Ascending aorta (tissue), 2 donors: ENCODE measurements at places on chromosomes 1 and 21.

DNA sequence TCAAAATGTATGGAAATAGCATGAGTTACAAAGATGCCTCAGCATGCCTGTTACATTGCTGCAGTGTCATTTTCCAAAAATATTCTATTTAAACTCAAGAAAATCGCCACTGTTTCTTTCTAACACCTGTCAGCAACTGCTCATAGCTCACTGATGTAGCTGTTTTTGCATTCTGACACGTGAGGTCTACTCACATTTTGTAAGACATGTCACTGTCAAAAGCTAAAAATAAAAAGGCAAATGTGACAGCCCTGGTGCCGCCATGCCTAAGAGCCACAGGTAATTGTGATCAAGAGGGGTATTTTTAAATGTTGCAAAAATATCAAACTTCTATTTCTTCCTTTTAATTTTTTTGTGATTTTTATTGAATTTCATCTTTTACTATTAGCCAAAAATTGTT lies 556.2 kb upstream of the TMPRSS15 start:
- H3K27ac ChIP-seq, result no peak overlapping the region
- H3K4me1 ChIP-seq, result no peaks in the 10 kb centered on the region
- H3K4me3 ChIP-seq, result no peak overlapping the region
- H3K36me3 ChIP-seq, result no peaks in the 10 kb centered on the region
- no peaks in the 10 kb centered on the region for H3K27me3 ChIP-seq

GRCh38 chr1:38210021-38210894 lies 163.7 kb upstream of the POU3F1 start:
- H3K4me1 ChIP-seq, result no peaks in the 10 kb centered on the region
- no peak for DNase-seq
- no peaks in the 10 kb centered on the region for H3K36me3 ChIP-seq

DNA sequence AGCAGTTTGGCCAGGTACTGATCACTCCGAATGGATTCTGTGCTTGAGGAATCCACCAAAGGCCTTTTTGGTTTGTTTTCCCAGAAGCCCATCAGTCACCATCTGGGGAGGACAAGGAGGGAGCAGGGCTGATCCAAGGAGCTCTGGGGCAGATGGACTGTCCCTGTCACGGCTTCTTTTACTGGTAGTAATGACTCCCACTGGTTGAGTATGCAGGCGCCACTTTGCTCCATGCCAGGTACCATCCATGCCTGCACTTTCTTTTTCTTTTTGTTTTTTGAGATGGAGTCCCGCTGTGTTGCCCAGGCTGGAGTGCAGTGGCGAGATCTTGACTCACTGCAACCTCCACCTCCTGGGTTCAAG lies 101.7 kb downstream of the UBIAD1 start:
- H3K4me3 ChIP-seq, result no peak overlapping the region
- no peak overlapping the region for H3K27ac ChIP-seq
- H3K4me1 ChIP-seq, result no peaks in the 10 kb centered on the region
- no peak for DNase-seq
- H3K27me3 ChIP-seq, result no peaks in the 10 kb centered on the region

GRCh38 chr1:12513181-12513580 lies 104.8 kb downstream of the DHRS3 start:
- peaks cover 7% of the 10 kb centered on the region for H3K36me3 ChIP-seq
- H3K4me1 ChIP-seq, result peaks cover 7% of the 10 kb centered on the region
- no peak overlapping the region for H3K27ac ChIP-seq
- H3K4me3 ChIP-seq, result no peak overlapping the region
- no peak for DNase-seq

DNA sequence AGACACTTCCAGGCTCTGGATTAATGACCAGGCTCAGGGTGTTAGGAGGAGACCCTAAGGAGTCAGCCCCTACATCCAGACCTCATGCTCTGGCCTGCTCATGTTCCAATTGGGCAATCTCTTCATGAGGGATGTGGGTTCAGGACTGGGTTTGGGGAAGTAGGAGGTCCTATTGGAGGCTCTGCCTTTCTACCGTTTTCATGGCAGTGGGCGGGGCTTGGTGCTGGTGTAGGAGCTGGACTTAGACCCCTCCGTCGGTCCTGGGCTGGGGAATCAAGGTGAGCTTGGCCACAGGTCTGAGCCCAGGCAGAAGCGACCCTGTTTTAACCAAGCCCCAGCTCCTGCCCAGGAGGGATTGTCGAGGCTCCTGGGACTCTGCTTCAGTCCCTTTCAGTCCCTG lies 123.4 kb downstream of the PRDM16 start:
- peaks cover 91% of the 10 kb centered on the region for H3K4me1 ChIP-seq
- no peaks in the 10 kb centered on the region for H3K36me3 ChIP-seq
- H3K27ac ChIP-seq, result peak overlapping the region; percentile 99
- no peak overlapping the region for H3K4me3 ChIP-seq
- no peaks in the 10 kb centered on the region for H3K27me3 ChIP-seq
- DNase-seq, result no peak

GRCh38 chr1:44423591-44424537 lies 18.8 kb downstream of the RNF220 start:
- no peaks in the 10 kb centered on the region for H3K36me3 ChIP-seq
- H3K4me1 ChIP-seq, result peaks cover 5% of the 10 kb centered on the region
- no peak overlapping the region for H3K4me3 ChIP-seq
- DNase-seq, result no peak
- H3K27me3 ChIP-seq, result peaks cover 6% of the 10 kb centered on the region

DNA sequence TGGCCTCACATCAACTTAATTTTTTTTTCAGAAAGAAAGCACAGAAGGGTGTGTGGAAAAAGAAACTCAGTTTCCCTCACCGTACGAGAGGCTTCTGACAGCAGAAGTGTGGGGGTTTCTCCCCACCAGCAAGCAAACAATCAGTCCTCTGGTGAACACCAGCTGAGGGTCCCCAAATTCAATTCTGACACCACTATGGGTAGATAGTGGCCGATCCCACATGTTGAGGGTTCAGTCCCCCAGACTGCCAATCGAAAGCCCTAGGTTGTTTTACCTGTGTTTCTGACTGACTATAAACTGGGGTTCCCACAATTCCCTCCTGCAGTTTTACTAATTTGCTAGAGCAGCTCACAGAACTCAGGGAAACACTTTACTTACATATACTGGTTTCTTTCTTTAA lies 2.1 kb downstream of the IFI6 start:
- H3K27me3 ChIP-seq, result no peaks in the 10 kb centered on the region
- DNase-seq, result peak; percentile 34
- peak overlapping the region; percentile 50 for H3K27ac ChIP-seq
- no peaks in the 10 kb centered on the region for H3K36me3 ChIP-seq
